ENCODE measurements at places on chromosomes 11 and 22.

DNA sequence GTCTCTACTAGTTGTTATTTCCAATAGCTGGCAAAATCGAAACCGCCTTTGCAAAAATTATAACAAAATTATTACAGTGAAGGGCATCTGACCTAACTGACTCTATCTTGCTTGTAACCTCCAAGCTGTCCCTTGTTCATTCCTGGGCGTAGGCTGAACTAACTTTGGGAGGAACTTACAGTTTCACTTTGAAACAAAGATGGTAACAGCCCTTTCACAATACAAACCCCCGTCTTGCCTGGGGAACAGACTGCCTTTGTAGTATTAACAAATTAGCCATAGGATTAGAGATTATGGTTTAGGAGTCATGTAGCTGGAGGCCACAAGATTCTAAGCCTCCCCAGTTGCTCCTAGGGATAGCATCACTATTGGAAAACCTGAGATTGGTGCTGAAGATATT lies 131.6 kb upstream of the HSD17B12 start:
- no peak overlapping the region for H3K27ac ChIP-seq
- peaks cover 7% of the 10 kb centered on the region for H3K4me1 ChIP-seq
- no peak for DNase-seq
- no peak overlapping the region for H3K4me3 ChIP-seq
- H3K36me3 ChIP-seq: peaks cover 3% of the 10 kb centered on the region

GRCh38 chr11:38530226-38530625 lies 1932.2 kb upstream of the RAG2 start:
- no peaks in the 10 kb centered on the region for H3K27me3 ChIP-seq
- DNase-seq: no peak
- H3K4me3 ChIP-seq: no peak overlapping the region

- H3K4me1 ChIP-seq: peaks cover 7% of the 10 kb centered on the region
- H3K36me3 ChIP-seq: no peaks in the 10 kb centered on the region
- no peak overlapping the region for H3K4me3 ChIP-seq
Measured at GRCh38 chr11:120893440-120894201, 130.3 kb upstream of the TBCEL start.

GRCh38 chr22:37657590-37658132 lies 862 bp upstream of the PDXP start:
- no peak for DNase-seq
- H3K36me3 ChIP-seq: no peaks in the 10 kb centered on the region
- peaks cover 11% of the 10 kb centered on the region for H3K27me3 ChIP-seq
- peak overlapping the region; percentile 84 for H3K27ac ChIP-seq

GRCh38 chr11:36451045-36451444 lies 59.0 kb downstream of the TRAF6 start:
- H3K4me1 ChIP-seq: peaks cover 47% of the 10 kb centered on the region
- H3K4me3 ChIP-seq: peak overlapping the region; percentile 25
- H3K27ac ChIP-seq: no peak overlapping the region

DNA sequence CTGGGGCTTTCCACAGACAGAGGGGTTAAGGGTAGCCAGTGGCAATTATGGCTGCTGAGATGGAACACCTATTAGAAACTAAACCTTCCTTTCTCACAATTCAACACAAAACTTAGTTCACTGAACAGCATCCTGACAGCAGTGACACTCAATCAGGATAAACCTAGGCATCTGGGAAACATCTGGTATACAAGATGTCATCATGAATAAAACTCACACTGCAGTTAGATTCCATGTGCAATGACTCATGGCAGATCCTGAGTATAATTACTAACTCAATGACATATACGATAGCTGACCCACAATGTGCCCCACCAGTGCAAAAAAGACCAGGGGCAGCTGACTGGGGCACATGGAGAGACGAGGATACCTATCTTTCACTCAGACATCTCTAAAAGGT lies 17.7 kb downstream of the RBFOX2 start:
- no peak overlapping the region for H3K4me3 ChIP-seq
- no peaks in the 10 kb centered on the region for H3K27me3 ChIP-seq
- DNase-seq: no peak

DNA sequence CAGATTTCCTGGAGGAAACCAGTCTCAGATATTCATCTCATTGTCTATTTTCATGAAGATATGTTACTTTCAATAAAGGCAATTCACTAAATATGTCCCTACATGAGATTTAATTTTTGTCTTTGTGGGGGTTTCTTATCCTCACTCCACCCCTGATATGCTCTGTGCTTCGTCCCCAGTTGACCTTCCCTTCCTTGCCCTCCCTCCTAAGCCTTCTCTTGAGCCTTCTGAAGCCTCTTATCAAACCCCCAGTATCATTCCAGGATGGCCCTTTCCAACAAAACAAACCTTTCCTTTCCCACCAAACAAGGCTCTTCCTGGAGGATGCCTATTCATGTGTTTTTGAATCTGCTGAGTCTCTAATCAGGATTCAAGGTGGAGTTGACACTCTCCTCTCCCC lies 44.8 kb downstream of the CSNK2A3 start:
- peaks cover 62% of the 10 kb centered on the region for H3K36me3 ChIP-seq
- H3K27ac ChIP-seq: peak overlapping the region; percentile 89
- H3K4me1 ChIP-seq: peaks cover 49% of the 10 kb centered on the region
- no peak for DNase-seq
- H3K4me3 ChIP-seq: peak overlapping the region; percentile 2

- no peak overlapping the region for H3K4me3 ChIP-seq
- H3K27ac ChIP-seq: peak overlapping the region; percentile 46
- H3K36me3 ChIP-seq: peaks cover 8% of the 10 kb centered on the region
- peaks cover 14% of the 10 kb centered on the region for H3K27me3 ChIP-seq
- peaks cover 19% of the 10 kb centered on the region for H3K4me1 ChIP-seq
Measured at GRCh38 chr11:70695086-70695960, 297.0 kb downstream of the CTTN start.

- H3K27ac ChIP-seq: no peak overlapping the region
- H3K4me3 ChIP-seq: no peak overlapping the region
- H3K4me1 ChIP-seq: no peaks in the 10 kb centered on the region
- no peaks in the 10 kb centered on the region for H3K36me3 ChIP-seq
- peak; percentile 33 for DNase-seq
Measured at GRCh38 chr11:20854215-20854955, 185.0 kb downstream of the NELL1 start.

GRCh38 chr11:13382751-13383150 lies 80.3 kb downstream of the BTBD10 start:
- H3K4me3 ChIP-seq: no peak overlapping the region
- H3K4me1 ChIP-seq: no peaks in the 10 kb centered on the region
- no peak overlapping the region for H3K27ac ChIP-seq
- DNase-seq: no peak
- H3K27me3 ChIP-seq: peaks cover 1% of the 10 kb centered on the region

GRCh38 chr22:31206896-31207687 lies 5.0 kb upstream of the LIMK2 start:
- H3K36me3 ChIP-seq: peaks cover 10% of the 10 kb centered on the region
- peaks cover 57% of the 10 kb centered on the region for H3K4me1 ChIP-seq
- DNase-seq: no peak
- peak overlapping the region; percentile 30 for H3K27ac ChIP-seq
- peak overlapping the region; percentile 11 for H3K4me3 ChIP-seq
- peaks cover 1% of the 10 kb centered on the region for H3K27me3 ChIP-seq

DNA sequence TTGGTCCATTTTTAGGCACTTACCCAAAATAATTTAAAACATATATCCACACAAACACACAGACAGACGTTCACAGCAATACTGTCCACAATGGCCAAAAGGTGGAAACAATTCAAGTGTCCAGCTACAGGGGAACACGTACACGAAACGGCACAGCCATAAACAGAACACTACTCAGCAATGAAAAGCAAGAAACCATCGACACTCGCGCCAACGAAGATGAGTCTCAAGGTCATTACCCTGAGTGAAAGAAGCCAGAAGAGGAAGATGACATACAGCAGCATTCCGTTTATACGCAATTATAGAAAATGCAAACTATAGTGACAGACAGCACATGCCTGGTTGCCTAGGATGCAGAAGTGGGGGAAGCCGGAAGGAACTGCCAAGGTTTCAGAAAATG lies 13.4 kb upstream of the COMT start:
- peaks cover 2% of the 10 kb centered on the region for H3K36me3 ChIP-seq
- DNase-seq: no peak
- no peaks in the 10 kb centered on the region for H3K4me1 ChIP-seq
- no peak overlapping the region for H3K4me3 ChIP-seq

GRCh38 chr11:15333407-15333806 lies 218.7 kb downstream of the INSC start:
- DNase-seq: no peak
- H3K27ac ChIP-seq: no peak overlapping the region
- H3K36me3 ChIP-seq: no peaks in the 10 kb centered on the region

DNA sequence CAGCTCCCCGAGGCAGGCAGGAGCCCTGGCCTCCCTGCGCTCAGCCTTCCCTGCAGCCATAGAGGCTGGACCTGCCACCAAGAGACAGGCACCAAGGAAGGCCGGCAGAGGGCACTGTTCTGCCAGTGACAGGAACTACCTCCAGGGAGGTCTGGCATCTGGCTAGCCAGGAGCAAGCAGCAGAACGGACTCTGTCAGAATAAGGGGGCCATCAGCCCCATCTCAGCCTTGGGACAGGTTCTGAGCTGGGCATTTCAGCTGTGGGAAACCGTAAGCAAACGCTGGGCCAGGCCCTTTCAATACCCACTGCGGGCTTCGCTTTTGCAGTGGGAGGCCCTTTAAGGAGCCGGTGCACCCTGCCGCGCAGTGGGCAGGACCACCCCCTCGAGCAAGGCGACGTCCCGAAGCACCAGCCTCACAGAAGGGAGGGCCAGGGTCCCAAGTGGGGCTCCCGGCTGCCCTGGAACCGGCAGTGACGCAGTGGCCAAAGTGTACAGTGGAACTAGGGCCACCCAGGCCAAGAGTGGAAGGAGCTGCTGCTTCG lies 18.2 kb downstream of the IFT27 start:
- peak; percentile 85 for DNase-seq
- no peaks in the 10 kb centered on the region for H3K4me1 ChIP-seq
- no peak overlapping the region for H3K4me3 ChIP-seq
- H3K36me3 ChIP-seq: peaks cover 11% of the 10 kb centered on the region

- peaks cover 16% of the 10 kb centered on the region for H3K4me1 ChIP-seq
- H3K4me3 ChIP-seq: no peak overlapping the region
- H3K36me3 ChIP-seq: peaks cover 5% of the 10 kb centered on the region
- peaks cover 9% of the 10 kb centered on the region for H3K27me3 ChIP-seq
- no peak for DNase-seq
Measured at GRCh38 chr22:30372915-30373314, 14.3 kb downstream of the RNF215 start.

GRCh38 chr11:36441610-36442208 lies 68.4 kb downstream of the TRAF6 start:
- no peak overlapping the region for H3K27ac ChIP-seq
- H3K4me1 ChIP-seq: peaks cover 6% of the 10 kb centered on the region
- H3K36me3 ChIP-seq: peaks cover 71% of the 10 kb centered on the region

- H3K27me3 ChIP-seq: peaks cover 19% of the 10 kb centered on the region
- peaks cover 21% of the 10 kb centered on the region for H3K36me3 ChIP-seq
- peaks cover 17% of the 10 kb centered on the region for H3K4me1 ChIP-seq
- H3K4me3 ChIP-seq: peak overlapping the region; percentile 79
- no peak overlapping the region for H3K27ac ChIP-seq
Measured at GRCh38 chr11:66341502-66342126, 3.3 kb downstream of the BRMS1 start.

GRCh38 chr11:1131033-1131911 lies 26.5 kb upstream of the MUC5AC start:
- no peak overlapping the region for H3K27ac ChIP-seq
- H3K4me3 ChIP-seq: no peak overlapping the region
- H3K36me3 ChIP-seq: no peaks in the 10 kb centered on the region

GRCh38 chr11:9692691-9693090 lies 28.8 kb downstream of the SWAP70 start:
- no peak overlapping the region for H3K4me3 ChIP-seq
- no peak for DNase-seq
- peak overlapping the region; percentile 65 for H3K27ac ChIP-seq
- peaks cover 14% of the 10 kb centered on the region for H3K36me3 ChIP-seq
- H3K27me3 ChIP-seq: no peaks in the 10 kb centered on the region

DNA sequence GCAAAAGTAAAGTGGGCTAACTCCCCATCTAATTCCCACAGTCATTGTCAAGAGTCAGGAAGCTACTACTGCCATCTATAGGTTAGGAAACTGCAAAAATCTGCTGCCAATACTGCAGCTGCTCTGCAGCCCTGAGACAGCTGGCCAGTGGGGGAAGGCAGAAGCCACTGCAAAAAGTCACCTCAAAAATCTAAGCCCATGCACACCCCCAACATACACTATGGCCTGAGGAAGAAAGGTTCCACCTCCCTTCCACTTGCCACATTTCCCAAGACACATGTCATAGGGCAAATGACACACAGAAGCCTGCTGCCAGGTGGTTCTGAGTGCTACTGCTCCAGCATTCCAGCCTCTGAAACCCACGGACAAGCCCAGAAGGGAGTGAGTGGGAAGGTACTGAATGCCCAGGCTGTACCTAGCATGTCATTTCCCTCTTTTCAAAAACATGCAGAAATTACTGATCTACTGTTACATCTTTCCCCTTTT lies 36.9 kb downstream of the DGCR2 start:
- peaks cover 9% of the 10 kb centered on the region for H3K36me3 ChIP-seq
- H3K4me1 ChIP-seq: peaks cover 15% of the 10 kb centered on the region
- peak overlapping the region; percentile 95 for H3K27ac ChIP-seq
- peaks cover 2% of the 10 kb centered on the region for H3K27me3 ChIP-seq
- H3K4me3 ChIP-seq: peak overlapping the region; percentile 57

DNA sequence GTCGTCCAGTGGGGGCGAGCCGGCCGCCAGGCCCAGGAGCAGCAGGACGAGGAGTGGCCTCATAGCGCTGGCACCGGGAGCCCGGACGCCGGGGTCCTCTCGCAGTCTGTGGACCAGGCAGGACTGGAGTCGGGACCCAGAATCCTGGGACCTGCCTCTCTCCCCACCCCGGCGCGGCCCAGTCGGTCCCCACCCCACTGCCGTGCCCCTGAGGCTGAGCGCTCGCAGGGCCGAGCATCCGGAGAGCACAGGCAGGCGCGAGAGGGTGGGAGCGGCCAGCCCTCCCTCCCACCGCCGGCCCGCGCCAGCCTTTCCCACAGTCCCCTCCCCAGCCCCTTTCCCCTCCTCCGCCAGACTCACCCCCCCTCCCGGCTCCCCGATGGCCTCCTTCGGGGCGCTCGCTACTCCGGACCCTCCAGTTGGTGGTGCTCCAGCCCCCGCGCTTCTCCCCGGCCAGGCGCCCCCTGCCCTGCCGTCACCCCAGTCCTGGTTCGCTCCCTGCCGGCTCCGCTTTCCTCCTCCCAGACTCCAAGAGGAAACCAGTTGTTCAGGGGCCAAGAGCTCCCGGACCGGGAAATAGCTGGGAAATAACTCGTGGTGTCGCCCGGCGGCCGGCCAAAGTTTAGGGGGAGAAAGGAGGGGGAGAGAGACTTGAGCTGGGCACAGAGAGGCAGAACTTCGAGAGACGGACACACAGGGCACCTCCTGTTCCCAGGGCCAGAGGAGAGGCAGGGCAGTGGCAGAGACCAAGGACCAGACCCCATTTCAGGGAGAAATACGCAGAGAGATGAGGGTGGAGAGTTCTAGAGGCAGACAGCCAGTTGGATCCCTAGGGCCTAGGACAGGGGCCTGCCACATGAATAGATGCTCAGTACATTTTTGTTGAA lies at the start of gene C1QTNF5:
TSS of gene C1QTNF5 (minus strand) at position 549 of the 887 bp plus-strand sequence. CDS start at position 63, 486 bp downstream.
- peak; percentile 60 for DNase-seq
- H3K4me3 ChIP-seq: peak within 1 kb of the TSS; percentile 85
- H3K27ac ChIP-seq: peak within 1 kb of the TSS; percentile 72
- no peaks in the 10 kb centered on the region for H3K36me3 ChIP-seq

- no peak overlapping the region for H3K4me3 ChIP-seq
- no peak overlapping the region for H3K27ac ChIP-seq
- no peaks in the 10 kb centered on the region for H3K36me3 ChIP-seq
- no peaks in the 10 kb centered on the region for H3K4me1 ChIP-seq
- no peaks in the 10 kb centered on the region for H3K27me3 ChIP-seq
Measured at GRCh38 chr11:90364527-90364926, 141.7 kb upstream of the CHORDC1 start.
